ENCODE measurements at places on chromosomes 5 and 9.

DNA sequence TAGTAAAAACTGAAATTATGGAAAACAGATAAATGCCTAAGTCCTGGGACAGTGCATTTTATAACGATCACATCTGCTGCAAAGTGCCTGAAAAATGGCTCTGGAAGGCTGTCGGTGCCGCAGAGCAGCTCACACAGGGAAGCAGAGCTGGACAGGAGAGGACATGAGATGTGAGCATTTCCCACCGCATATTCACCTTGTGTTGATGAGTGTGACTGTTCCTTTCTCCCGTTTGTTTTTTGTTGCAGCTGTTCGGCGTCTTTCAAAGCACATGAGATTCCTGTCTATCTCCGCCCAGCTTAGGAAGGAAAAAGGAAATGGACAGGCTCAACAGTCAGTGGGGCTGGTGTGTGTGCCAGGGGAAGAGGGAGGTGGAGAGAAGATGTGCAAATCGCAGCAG, 164.9 kb upstream of the SEMA6A start:
- no peak for DNase-seq

GRCh38 chr5:32572778-32573480, 12.4 kb upstream of the SUB1 start:
- peak; percentile 30 for DNase-seq

- DNase-seq = no peak
These were observed 10.8 kb upstream of the SLC12A7 start for GRCh38 chr5:1122511-1123294.

DNA sequence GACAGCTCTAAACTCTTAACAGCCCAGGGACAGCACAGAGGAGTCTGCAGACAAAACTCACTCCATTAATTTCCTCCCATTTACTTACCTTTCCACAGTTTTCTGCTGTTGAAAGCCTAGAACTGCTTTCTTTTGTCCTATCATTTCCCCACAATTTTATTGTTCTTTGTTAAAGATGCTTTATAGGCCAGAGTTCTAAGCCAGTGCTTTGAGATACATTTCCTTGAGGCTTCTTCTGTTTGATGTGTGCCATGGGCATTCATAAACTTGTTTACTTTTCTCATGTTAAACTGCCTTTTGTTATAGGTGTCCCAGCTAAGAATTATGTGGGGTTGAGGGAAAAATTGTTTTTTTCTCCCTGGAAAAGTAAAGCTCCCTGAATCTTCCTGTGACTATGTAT, 25.9 kb upstream of the SUB1 start:
- no peak for DNase-seq

Measured in activated CD4-positive, alpha-beta T cell treated with anti-CD3 and anti-CD28 coated beads, Interleukin-2, amount 50 U/mL, for 16 hours (primary cell).